Activated CD4-positive, alpha-beta T cell treated with anti-CD3 and anti-CD28 coated beads, Interleukin-2, amount 50 U/mL, for 24 hours (primary cell): ENCODE measurements at places on chromosomes 2 and 18.

DNA sequence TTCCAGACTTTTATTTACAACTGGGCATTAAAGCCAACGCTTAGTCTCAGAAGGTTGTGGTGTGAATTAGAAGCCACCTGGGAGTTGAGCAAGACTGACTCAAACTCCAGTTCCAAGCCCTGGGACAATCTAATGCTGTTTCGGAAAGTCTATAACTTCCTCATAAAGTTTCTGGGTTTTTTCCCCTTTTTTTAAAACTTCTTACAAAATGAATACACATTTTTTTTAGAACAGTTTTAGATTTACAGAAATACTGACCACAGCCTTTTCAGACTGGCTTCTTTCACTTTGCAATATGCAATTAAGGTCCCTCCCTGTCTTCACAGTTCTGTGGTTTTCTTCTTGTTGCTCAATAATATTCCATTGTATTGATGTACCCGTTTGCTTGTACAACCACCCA, 115.9 kb upstream of the TWIST2 start:
- DNase-seq, result no peak

- no peak for DNase-seq
These were observed 37.3 kb upstream of the ACAA2 start for GRCh38 chr18:49850636-49851035.

DNA sequence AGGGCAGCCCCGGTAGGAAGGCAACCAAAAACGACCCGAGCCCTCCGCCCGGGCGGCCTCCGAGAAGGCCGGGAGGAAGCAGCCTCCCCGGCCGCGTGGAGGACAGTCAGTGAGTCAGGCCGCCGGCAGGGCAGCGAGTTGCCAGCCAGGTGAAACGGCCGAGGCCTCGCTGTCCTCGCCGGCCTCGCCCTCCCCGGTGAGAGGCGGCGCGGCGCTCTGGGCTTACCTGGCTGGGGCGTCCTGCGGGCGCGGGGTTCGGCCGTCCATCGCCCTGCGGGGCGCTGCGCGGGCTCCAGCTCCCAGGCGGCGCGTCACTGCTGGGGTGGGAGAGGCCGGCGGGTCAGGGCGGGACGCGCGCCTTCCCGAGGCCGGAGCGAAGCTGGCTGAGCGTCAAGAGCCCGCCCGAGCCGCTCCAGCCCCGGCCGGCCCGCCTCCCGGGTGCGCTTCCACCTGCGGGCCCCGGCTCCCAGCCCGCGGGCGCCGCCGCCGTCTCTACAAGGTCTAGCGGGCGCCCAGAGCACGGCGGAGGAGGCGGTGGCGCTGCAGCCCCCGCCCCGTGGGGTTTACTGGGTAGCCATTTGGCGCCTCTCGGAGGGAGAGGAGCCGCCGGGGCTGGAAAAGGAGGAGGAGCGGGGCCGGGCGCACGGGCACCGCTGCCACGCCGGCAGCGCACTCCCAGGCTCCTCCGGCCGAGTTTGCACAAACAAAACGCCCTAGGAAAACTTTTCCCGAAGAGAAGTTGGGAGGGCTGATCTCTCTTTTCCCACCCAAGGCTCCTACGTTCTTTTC, 499 bp downstream of the COBLL1 start:
- no peak for DNase-seq

- DNase-seq, result no peak
These were observed 235.3 kb downstream of the LRATD1 start for GRCh38 chr2:14867853-14868252.

GRCh38 chr2:15714002-15714401, 122.3 kb downstream of the DDX1 start:
- no peak for DNase-seq

GRCh38 chr18:49178736-49179135, 228.0 kb upstream of the SMAD7 start:
- DNase-seq, result no peak

DNA sequence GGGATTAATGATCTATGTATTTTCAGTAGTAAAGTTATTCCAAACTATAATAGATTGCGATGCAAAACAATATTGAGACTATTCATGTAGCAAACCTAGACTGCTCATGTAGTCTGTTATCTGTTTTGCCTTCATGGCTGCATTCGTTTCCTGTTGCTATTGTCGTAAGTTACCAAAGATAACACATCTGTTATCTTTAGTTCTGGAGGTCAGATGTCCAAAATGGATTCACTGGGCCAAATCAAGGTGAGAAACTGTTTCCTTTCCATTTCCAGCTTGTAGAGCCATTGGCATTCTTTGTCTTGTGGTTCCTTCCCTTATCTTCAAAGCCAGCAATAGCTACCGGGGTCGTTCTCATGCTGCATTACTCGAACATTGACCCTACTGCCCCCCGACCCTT, 20.9 kb downstream of the ITGAV start:
- no peak for DNase-seq

- no peak for DNase-seq
These were observed 41.1 kb upstream of the GALNT5 start for GRCh38 chr2:157216286-157216965.

DNA sequence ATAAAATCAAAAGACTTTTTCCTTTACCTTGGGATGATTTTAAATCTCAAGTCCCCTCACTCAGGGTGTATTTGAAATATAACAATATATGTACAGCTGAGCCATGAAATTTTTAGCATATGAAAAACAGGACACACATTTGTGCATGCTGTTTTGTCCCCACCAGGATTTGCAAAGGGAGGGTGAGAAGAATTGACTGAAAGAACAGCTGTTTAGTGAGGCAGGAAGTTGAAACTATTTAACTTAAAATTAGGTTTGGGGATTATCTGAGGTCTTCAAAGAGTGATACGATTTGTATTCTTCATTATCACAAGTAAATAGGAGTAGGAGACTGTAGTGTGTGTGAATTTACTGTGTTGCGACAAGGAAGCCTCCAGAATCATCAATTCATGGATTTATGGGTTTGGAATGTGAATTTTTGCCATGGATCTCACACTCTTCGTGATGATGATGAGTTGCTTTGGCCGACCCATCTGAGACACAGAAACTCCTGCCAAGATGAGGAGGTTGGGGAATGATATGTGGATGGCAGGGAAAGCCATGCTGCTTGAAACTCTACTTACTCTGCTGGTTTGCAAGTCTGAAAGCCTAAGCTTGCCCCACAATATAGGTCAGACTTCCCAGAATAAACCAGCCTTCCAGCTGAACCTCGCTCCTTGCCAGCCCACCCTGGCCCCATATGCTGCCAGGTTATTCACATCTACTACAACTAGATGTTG, 31.0 kb upstream of the SPATS2L start:
- no peak for DNase-seq

DNA sequence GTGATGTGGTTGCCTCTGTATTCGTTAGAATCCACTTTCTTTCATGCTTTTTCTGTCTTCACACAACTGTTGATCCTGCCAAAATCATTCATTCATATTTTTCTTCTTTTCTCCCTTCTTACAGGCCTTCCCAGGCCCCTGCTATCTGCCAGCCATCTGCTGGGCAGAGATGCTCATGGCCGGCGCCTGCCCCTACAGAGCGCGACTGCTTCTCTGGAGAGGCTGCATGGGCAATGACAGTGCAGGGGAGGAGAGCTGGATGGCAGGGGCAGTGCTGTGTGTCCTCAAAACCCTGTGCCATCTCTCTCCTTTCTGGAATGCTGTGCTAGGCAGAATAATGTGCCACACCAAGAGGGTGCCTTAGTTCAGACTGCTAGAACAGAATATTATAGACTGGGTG, 125.2 kb downstream of the INHBB start:
- DNase-seq, result no peak

DNA sequence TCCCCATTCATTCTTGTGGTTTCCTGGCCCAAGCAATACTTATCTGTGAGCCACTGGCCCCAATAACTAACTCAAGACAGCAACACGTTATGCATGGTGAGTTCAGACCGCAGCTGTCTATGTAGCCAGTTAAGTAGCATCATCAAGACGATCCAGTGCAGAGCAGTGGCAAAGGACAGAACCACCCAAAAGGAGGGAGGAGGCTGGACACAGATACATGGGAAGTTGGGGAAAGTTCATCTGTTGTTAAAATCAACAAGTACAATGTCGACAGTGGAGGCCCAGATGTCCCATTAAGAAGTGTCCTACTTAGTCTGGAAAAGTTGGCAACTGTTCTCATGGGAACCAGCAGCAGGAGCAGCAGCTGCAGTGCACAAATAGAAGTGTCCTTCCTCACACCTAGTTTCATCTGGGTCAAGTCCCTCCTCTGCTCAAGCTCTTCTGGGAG, 106.9 kb upstream of the THOC1 start:
- no peak for DNase-seq

DNA sequence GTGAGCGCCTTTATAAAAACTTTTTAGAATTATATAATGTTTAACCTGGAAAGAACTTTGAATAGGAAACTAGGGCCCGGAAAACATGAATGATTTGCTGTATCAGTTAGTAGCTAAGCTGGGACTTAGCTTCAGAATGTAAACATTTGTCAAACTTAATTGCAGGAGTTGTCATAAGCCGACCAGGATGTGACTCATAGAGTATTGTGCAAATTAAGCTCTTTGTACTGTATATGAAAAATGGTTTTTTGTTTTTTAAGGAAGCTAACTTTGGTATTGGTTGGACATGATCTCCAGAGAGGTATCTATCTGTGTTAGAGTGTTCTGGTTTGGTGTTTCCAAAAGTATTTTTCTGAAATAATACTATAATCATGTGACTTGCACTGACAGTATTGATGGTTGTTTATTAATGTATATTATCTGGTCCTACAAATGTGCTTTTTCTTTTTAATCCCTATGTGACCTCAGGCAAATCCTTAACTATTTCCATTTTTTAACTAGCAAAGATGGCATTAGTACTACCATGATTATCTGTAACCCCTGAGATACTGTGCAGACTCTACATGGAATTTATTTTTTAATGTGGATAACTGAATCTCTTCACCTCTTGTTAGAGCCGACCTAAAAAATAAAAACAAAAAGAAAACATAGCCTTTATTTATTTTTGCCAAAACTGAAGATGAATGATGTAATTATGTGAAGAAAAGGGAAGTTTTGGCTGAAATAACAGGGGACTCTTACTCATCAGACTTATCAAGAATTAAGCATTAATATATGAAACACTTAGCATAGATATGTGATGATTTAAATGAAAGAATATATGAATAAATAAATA, 11.7 kb downstream of the YIPF4 start:
- DNase-seq, result no peak

GRCh38 chr2:130915149-130915548, 78.4 kb downstream of the ARHGEF4 start:
- no peak for DNase-seq

DNA sequence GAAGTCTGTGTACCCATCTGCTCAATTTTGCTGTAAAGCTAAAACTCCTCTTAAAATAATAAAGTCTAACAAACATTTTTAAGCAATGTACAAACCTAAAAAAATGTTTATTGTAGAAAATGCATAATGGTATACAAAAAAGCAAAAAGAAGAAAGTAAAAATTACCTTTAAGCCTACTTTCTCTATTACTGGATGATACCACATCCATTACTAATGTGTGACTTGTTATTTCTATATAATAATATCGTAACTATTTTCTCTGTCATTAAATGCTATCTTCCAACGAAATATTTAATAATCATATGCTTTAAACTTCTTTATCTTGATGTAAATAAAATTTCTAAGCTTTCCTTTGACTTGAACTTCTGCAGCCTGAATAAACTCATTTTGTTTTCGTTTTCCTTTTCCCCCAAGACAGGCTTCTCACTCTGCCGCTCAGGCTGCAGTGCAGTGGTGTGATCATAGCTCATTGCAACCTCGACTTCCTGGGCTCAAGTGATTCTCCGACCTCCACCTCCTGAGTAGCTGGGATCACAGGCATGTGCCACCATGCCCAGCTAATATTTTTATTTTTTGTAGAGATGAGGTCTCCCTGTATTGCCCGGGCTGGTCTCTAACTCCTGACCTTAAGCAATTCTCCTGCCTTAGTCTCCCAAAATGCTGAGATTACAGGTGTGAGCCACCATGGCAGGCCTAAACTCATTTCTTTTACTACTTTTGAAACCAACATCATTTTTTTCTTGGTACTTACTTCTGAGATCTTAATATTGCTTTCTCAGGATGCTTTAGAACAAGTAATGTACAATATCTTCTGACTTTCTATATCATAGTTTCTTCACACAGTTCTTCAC, 18.1 kb upstream of the DNAH7 start:
- no peak for DNase-seq

- no peak for DNase-seq
These were observed 334.7 kb upstream of the GULP1 start for GRCh38 chr2:187956906-187957534.

DNA sequence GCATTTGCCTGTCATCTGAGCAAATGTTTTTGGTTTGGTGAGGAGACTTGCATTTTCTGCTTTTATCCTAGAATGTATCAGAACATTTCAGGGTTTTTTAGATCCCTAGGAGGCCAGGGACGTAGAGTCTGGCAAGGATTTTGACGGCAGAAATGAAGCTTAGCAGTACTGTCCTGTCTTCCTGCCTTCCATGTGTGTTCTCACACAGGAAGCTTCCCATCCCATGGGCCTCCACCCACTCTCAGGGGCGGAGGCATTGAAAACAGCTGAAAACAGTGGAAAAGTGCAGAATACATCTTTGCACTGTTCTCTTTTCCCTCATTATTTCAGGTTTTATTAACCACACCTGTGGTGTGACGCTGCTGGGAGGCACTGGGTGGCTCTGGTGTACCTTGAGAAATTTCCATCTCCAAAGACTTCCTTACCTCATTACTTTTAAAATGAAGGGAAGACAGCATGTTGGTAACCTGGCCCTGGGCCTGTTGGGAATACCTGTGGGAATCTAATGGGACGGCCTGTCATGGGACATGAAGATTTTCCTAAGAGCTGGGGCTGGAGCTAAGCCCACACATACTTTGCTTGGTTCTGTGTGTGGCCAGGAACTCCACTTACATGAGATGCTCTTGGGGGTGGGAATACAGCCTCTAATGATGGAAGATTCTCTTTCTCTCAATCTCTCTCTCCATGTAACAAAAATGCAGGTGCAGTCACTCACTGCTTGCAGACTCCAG, 20.5 kb downstream of the PCARE start:
- DNase-seq, result no peak
